ENCODE measurements at places on chromosomes 3 and 15.

DNA sequence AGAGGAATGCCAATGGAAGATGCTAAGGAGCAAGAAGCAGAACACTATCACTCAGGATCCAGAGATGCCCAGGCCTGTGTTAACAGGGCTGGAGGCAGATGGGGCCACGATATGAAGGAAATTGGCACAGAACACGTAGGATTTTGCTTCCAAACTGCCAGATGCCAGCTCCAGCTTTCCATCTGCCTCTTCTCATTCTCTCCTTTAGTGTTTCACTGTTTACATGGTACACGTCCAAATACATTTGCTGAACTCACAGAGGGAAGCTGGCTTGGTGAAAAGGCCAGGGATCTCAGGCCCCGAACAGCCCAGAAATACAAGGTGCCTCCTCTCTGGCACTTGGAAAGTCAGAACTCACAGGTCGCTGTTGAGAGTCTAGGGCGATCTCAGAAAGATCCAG is 187.0 kb downstream of the NTRK3 start:
- DNase-seq: no peak

- DNase-seq: no peak
These were observed 5.8 kb downstream of the RBMS3 start for GRCh38 chr3:29286478-29287240.

DNA sequence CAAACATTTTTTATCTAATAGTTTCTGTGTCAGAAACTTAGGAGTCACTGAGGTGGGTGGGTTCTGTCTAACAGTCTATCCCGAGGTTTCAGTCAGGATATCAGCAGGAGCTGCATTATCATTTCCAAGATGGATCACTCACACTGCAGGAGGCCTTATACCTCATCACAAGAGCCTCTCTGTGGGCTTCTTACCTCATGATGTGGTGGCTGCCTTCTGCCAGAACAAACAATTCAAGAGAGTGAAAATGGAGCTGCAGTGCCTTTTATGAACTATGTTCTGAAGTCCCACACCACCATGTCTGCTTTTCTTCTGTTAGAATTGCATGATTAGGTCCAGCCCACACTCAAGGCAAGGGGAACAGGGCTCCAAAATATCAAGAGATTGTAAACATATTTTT is 27.9 kb downstream of the RFX7 start:
- peak; percentile 31 for DNase-seq

- DNase-seq: no peak
These were observed 67.3 kb downstream of the UBE2E2 start for GRCh38 chr3:23270423-23270822.

DNA sequence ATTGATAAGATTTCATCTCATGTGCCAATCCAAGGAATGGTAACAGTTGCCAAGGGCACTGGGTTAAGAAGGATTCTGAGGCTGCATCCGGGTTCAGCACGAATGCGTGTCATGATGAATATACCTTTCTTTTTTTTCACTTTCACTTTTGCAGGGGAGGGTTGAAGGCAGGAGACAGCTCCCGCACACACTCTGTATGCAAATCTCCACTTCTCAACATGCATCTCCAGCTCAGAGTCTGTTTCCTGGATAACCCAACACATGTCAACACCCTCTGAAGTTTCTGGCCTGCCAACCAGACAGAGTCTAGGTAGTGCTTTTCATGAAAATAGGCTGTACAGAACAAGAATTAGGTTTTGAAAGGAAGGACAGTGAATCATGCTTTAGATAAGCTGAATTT is 21.6 kb downstream of the B4GALT4 start:
- DNase-seq: no peak

GRCh38 chr3:4978204-4978965 is 852 bp upstream of the BHLHE40 start:
- DNase-seq: peak; percentile 96

DNA sequence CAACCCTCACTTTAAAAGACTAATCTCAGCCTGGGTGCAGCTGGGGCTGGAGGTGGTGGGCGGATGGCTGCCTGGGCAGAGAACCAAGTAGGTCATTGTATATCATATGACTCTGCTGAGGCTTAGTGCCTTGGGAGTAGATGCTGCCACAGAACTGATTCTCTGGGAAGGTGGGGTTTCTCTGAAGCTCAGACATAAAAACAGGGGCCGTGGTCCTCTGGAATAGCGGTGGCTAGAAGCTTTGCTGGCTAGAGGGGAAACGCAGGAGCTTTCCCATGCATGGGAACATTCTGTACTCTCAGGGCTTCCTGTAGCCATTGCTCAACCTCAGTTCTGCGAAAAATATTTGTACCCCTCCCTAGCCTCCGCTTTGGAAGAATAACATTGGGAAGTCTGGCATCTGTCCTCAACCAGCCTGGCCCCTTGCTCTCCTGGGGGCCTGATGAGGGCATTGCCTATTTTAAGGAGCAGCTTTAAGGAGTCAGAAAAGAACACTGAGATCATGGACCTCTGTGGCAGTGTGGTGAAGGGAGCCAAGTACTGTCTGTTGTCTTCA is 14.7 kb downstream of the TIMP4 start:
- DNase-seq: no peak

DNA sequence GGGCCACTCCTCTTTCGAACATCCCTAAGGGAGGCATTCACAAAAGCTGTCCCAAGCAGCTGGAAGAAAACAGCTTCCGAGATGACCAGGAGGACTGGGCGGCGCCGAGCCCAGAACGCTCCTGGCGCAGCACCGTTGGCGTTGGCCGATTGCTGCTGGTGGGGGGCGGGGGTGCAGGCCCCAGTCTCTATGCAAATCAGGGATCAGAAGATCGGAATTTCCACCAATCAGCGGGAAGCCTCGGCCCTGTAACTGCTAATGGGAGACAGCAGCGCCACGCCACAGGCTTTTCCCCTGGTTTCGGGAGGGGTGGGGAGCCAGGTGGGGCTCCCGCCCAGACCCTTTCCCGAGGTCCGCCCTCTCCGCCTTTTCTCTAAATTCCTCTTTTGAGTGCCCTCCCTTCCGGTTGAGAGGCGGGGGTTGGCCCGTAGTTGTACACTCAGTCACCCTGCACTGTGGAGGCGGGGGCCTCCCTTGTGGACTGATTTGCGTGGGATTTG is 27.0 kb downstream of the HMCES start:
- peak; percentile 57 for DNase-seq

- no peak for DNase-seq
These were observed 79.5 kb upstream of the KCNMB2 start for GRCh38 chr3:178456621-178457285.

DNA sequence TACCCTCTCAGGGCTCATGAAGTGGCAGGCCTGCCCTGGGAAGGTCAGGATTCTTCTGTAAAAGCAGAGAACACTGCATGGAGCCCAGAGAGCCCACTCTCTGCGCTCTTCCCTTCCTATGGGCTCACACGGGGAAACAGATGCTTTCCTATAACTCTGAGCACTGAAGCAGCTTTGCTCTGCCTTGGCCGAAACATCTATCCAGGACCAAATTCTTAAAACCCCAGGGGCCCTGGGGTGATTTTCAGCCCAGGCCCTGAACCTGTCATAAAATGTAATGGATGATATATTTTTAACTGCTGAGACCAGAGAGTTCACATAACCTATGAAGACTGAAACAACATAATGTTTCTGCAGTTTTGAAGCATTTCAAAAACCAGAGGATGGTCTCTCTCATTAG is 249.9 kb upstream of the CTDSPL start:
- DNase-seq: no peak

GRCh38 chr15:83767741-83768140 is 113.8 kb downstream of the ADAMTSL3 start:
- DNase-seq: no peak

DNA sequence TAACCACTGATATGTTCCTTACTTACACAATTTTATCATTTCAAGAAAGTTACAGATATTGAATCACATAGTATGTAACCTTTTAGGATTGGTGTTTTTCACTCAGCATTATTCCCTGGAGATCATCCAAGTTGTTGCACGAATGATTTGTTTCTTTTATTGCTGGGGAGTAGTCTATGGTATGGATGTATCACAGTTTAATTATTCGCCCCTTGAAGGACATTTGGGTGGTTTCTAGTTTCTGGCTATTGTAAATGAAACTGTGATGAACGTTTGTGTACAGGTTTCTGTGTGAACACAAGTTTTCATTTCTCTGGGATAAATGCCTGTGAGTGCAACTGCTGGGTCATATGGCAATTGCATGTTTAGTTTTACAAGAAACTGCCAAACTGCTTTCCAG is 68.8 kb downstream of the NMNAT3 start:
- no peak for DNase-seq

GRCh38 chr3:76107935-76108570 is 322.7 kb upstream of the ZNF717 start:
- DNase-seq: no peak

- DNase-seq: no peak
These were observed 57.4 kb downstream of the NPTN start for GRCh38 chr15:73575636-73576247.

GRCh38 chr3:54988838-54989630 is 61.2 kb upstream of the LRTM1 start:
- peak; percentile 66 for DNase-seq

DNA sequence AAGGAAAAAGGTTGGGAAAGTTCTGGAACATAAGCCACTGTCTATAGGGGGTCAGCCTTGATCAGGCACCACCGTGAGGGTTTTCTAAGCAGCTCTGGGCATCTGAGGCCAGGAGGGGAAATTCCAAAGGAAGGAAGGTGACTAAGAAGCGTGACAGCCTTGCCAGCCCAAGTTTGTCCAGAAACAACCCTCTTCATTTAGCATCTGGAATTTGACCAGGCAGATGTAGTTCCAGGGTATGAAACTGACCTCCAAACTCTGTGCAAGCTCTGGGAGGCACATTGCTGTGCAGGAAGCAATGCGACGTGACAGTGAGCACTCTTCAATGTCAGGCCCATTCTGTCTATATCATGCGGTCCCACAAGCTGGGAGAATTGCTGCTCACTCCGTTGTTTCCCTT is 85.4 kb upstream of the TPM1 start:
- no peak for DNase-seq

- DNase-seq: no peak
These were observed 15.9 kb upstream of the LTF start for GRCh38 chr3:46480491-46481195.

- no peak for DNase-seq
These were observed 51.9 kb upstream of the PFN2 start for GRCh38 chr3:150022381-150023238.

GRCh38 chr3:152019508-152019907 is 146.1 kb downstream of the SUCNR1 start:
- DNase-seq: no peak

DNA sequence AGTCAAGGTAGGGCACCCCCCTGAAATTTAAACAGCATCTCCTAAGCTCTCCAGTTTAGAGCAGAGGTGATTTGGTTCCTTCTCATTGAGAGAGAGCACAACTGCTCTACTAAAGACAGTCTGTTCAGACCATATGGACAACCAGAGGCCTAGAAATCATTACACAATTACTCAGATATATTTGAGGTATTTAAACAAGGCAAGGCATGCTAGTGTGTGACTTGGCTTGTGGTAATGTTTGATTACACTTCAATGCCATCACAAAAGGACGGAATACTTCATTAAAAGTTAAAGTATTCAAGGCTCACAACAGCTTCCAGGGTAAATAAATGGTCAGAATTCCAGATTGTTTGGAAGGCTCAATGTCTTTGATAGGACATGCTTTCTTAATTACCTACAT is 110.2 kb downstream of the LRTM1 start:
- peak; percentile 27 for DNase-seq

DNA sequence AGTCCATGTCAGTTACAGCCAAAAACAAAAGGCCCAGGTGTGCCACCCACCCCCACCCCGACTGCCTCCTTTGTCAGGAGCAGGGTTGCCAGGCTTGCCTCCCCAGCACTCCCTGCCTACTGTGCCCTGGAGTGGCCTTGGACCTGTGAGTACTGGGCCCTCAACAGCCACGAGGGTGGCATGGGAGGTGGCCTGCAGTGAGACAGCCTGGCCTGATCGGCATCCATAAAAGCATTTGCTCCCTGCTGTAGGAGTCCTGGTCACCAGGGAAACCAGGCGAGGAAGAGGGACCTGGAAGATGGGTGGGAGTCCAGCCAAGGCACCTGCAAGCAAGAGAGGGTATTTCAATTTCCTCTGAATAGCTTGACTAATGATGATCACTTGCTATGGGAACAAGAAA is 56.4 kb upstream of the KCNMB2 start:
- no peak for DNase-seq

GRCh38 chr3:46501702-46502101 is 3.9 kb downstream of the RTP3 start:
- DNase-seq: no peak

GRCh38 chr3:21462141-21462540 is 288.9 kb downstream of the ZNF385D start:
- DNase-seq: no peak

GRCh38 chr15:28952666-28953491 is 67.1 kb downstream of the APBA2 start:
- DNase-seq: no peak

GRCh38 chr3:76134166-76134565 is 348.8 kb upstream of the ZNF717 start:
- no peak for DNase-seq

GRCh38 chr15:42058791-42059190 is 35.6 kb downstream of the PLA2G4D start:
- DNase-seq: no peak

GRCh38 chr3:125556314-125556713 is 36.3 kb upstream of the SNX4 start:
- no peak for DNase-seq

GRCh38 chr3:13595485-13595884 is 46.6 kb downstream of the FBLN2 start:
- DNase-seq: no peak

GRCh38 chr15:93866948-93867347 is 364.4 kb upstream of the MCTP2 start:
- no peak for DNase-seq

GRCh38 chr3:55085231-55085630 is 157.4 kb upstream of the LRTM1 start:
- no peak for DNase-seq

- DNase-seq: no peak
These were observed 104.2 kb downstream of the MAP4 start for GRCh38 chr3:47912006-47912504.

GRCh38 chr3:110814170-110815007 is 257.2 kb upstream of the NECTIN3 start:
- peak; percentile 70 for DNase-seq

GRCh38 chr3:127485396-127486170 is 105.0 kb downstream of the TPRA1 start:
- no peak for DNase-seq

DNA sequence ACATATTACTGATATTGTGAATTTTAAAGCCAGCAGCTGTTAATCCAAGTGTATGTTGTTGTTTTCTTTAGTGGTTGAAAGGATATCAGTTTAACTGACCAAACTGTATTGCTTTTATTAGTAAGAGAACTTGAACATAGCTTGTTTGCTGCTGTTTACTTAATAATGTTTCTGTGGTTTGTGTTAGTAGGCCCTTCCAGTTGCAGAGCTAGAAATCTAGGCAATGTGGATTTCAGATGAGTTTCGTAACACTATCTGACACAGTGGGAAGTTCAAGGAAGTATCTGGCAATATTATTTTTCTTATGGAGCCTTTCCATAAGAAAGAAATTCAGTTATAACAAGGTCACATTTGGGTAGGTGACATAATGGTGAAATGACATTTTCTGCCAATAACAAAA is 18.5 kb downstream of the ZNF609 start:
- no peak for DNase-seq

DNA sequence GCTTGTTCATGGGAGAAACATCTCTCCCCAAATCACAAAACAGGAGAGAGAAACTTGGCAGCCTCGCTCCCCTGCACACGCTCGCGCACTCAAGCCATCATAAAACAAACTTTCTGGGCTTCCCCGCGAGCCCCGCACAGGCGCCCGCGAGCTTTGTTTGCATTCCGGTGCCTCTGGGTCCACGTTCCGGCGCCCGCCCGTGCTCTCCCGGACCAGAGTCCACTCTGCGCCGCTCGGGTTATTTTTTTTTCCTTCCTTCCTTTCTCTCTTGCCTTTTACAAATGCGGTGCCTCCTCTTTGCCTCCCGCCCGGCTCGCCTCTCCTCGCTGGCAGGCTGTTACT is 363 bp downstream of the MAGI1 start:
- no peak for DNase-seq
